ENCODE measurements at places on chromosomes 1 and 21. TPM values are rescaled to one million over a fixed set of nuclear protein-coding genes. Genes with fewer than 3 reads are reported as not detected.

DNA sequence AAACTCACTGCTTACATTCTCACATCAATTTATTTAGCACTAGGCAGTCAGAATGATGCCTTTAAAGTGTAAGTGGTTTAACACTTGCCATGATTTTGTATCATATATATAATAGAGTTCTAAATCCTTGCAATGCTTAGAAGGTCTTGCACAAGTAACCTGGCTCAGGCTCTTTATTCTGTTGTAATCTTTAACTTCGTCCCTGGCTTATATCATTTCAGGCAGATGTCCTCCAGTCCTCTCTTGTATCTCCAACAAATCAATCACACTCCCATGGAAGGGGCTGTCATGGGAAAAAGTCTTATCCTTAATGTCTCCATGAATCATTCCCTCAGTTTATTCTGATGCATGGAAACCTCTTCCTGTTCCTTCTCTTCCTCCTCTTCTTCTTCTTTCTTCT, 841.6 kb upstream of the B3GALT2 start:
- no peak for DNase-seq
- H3K27me3 ChIP-seq: no peaks in the 10 kb centered on the region
- no peak overlapping the region for H3K4me3 ChIP-seq
- H3K4me1 ChIP-seq: no peaks in the 10 kb centered on the region
- no peaks in the 10 kb centered on the region for H3K36me3 ChIP-seq

- H3K4me1 ChIP-seq: no peaks in the 10 kb centered on the region
- H3K27ac ChIP-seq: no peak overlapping the region
- no peak overlapping the region for H3K4me3 ChIP-seq
- no peaks in the 10 kb centered on the region for H3K36me3 ChIP-seq
Observed at GRCh38 chr21:45264912-45265515, 22.7 kb downstream of the POFUT2 start.

DNA sequence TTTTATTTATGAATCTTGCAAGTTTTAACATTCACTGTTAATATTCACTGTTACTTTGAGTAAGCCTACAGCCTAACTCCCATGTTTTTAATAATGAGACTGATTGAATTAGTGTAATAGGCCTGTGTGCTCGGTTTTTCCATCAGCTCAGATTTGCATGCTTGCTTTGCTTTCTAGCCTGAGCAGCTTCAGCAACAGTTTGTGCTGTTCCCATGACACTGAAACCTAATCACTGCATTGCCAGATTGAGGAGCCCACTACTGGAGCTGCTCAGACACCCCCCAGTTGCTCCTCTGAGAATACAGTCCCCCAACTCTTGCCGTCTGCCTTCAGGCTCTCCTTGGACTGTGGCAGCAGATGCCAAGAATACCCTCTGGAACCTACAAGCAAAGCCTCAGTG, 695.4 kb downstream of the BRINP3 start:
- H3K36me3 ChIP-seq: no peaks in the 10 kb centered on the region
- no peak overlapping the region for H3K27ac ChIP-seq
- H3K27me3 ChIP-seq: no peaks in the 10 kb centered on the region
- H3K4me3 ChIP-seq: no peak overlapping the region
- no peaks in the 10 kb centered on the region for H3K4me1 ChIP-seq

DNA sequence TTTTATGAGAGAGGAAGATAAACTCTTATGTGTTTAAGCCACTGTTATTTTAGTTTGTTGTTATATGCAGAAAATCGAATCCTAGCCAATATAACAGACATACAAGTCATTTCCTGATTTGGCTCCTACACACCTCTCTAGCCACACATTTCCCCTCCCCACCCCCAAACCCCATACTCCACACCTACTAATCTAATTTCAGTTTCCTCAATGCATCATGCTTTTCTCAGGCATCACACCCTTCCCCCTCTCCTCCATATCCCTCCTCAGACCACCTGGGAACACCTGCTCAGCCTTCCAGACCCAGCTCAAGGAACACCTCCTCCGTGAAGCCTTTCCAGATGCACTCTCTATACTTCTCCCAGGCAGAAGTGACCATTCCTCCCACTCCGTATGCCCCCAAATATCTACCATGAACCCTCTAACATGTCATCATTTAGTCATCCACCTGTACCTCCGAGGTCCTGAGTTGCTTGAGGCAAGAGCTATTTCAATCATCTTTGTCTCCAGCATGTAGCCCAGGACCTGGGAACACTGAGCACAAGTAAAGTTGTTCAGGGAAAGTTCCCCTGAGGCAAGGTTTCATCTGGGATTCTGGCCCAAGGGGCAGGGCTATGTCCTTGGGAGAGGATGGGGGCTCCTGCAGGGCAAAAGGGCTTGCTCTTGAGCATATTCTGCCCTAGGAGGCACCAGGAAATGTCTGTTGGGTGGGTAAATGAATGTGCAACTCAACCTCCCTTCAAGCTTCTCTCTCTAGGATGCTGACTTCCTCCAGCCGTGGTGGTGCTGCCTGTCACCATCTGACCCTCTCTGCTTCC, 126.8 kb downstream of the HIVEP3 start:
- H3K4me3 ChIP-seq: no peak overlapping the region
- H3K27ac ChIP-seq: no peak overlapping the region
- no peak for DNase-seq
- no peaks in the 10 kb centered on the region for H3K27me3 ChIP-seq
- H3K4me1 ChIP-seq: peaks cover 19% of the 10 kb centered on the region

- H3K36me3 ChIP-seq: no peaks in the 10 kb centered on the region
- H3K27ac ChIP-seq: no peak overlapping the region
- no peak for DNase-seq
- peaks cover 5% of the 10 kb centered on the region for H3K4me1 ChIP-seq
- H3K27me3 ChIP-seq: no peaks in the 10 kb centered on the region
Observed at GRCh38 chr1:169321539-169321938, 46.1 kb downstream of the NME7 start.

DNA sequence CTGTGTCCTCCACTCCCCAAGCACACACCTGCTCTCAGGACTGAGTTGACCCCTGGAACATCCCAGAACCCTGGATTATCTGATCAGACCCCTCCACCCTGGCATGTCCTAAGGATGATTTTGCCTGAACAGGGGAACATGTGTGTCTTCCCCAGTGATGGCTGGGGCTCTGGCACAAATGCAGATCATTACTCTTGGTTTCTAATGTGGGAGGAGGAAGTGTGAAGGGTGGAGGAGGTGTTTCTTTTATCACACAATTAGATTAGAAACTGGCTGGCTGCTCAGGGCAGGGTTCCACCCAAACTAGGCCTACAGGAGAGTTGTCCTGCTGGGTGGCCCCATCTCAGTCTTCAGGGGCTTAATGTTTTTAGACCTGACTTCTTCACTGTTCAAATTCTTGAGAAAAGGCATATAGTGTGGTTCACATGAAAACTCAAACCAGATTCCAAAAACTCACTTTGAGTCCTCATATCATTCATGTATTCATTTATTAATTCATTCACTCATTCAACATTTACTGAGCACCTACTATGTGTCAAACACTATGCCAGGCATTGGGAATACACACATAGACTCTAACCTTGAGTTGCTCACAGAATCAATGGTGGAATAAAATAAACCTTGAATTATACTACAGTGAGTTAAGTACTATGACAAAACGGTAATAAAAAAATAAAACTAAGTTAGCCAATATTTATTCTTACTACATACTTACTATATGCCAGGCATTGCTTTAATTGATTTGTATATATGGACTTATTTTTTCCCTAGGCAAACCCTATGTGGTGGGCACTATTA, 221.8 kb upstream of the JUN start:
- no peaks in the 10 kb centered on the region for H3K27me3 ChIP-seq
- H3K4me3 ChIP-seq: no peak overlapping the region
- DNase-seq: peak; percentile 32
- peaks cover 53% of the 10 kb centered on the region for H3K4me1 ChIP-seq
- no peaks in the 10 kb centered on the region for H3K36me3 ChIP-seq

DNA sequence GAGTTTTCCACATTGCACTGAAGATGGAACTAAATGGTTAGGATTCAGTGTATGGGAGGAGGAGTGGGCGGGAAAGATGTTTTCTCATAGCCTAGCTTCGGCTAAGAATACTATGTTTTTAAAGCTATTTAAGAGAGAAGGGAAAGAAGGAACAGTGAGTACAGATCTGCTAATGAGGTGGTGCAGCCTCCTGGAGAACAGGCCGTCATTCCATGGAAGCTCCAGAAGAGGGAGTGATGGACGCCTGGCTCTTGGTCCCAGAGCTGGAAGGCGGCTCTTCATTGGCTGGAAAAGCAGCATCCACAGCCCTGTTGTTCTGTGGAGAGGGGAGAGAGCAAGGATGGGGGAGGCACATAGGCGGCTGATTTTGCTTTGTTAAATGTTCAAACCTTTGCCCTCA, 6.9 kb downstream of the CAMK1G start:
- H3K27me3 ChIP-seq: peaks cover 11% of the 10 kb centered on the region
- no peaks in the 10 kb centered on the region for H3K4me1 ChIP-seq
- no peak overlapping the region for H3K4me3 ChIP-seq

DNA sequence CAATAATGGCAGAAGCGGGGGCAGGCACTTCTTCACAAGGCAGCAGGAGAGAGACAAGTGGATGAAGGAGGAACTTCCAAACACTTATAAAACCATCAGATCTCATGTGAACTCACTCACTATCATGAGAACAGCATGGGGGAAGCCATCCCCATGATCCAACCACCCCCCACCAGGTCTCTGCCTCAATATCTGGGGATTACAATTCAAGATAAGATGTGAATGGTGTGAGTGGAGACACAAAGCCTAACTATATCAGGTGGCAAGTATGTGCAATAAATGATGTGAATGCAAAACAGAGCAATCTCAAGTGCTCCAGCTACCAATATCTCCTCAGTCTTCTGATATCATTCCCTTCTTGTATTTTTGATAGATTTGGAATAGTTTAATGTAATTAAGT, 12.4 kb downstream of the CFHR2 start:
- DNase-seq: no peak
- no peaks in the 10 kb centered on the region for H3K36me3 ChIP-seq
- no peak overlapping the region for H3K27ac ChIP-seq
- no peak overlapping the region for H3K4me3 ChIP-seq
- no peaks in the 10 kb centered on the region for H3K4me1 ChIP-seq
- no peaks in the 10 kb centered on the region for H3K27me3 ChIP-seq

- H3K27me3 ChIP-seq: peaks cover 3% of the 10 kb centered on the region
- DNase-seq: no peak
- H3K4me3 ChIP-seq: no peak overlapping the region
- H3K4me1 ChIP-seq: no peaks in the 10 kb centered on the region
Observed at GRCh38 chr21:35601211-35601610, 459.1 kb downstream of the SETD4 start.

GRCh38 chr1:200279810-200280411, 129.9 kb downstream of the ZNF281 start:
- H3K27me3 ChIP-seq: no peaks in the 10 kb centered on the region
- no peak overlapping the region for H3K4me3 ChIP-seq
- peak; percentile 42 for DNase-seq
- no peaks in the 10 kb centered on the region for H3K36me3 ChIP-seq

DNA sequence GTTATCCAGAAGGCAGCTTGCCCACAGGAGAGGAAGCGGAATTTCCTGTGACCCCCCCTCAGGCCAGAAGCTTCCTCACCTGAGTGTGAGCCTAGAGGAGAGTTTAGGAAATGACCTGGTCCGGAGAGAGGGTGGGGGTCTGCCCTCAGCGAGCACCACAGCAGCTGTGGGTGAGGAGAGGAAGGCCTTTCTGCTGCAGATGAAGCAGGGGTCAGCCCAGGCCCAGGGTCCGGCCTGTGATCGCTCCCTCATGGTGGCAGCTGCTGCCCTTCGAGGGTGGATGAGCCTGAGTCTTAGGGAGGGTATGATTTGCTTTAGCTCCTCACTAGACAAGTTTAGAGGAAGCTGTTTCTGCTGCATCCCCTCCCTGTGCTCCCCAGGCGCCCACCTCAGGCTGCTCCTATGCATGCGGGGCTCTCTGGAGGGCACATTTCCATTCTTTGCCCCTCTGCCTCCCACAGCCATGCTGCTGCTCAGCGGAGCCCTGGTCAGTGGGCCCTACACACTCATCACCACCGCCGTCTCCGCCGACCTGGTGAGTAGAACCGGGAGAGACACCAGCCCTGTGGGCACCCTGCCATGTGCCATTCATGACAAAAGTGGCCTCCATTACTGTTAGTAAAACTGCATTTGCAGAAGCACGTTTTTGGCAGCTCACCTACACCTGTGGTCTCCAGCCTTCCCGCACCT, 53.0 kb downstream of the SLC37A1 start:
- no peak overlapping the region for H3K4me3 ChIP-seq
- no peak for DNase-seq
- H3K27ac ChIP-seq: no peak overlapping the region
- no peaks in the 10 kb centered on the region for H3K36me3 ChIP-seq
- peaks cover 3% of the 10 kb centered on the region for H3K4me1 ChIP-seq
- H3K27me3 ChIP-seq: no peaks in the 10 kb centered on the region

GRCh38 chr1:47699492-47700235, 261.8 kb downstream of the FOXD2 start:
- no peaks in the 10 kb centered on the region for H3K36me3 ChIP-seq
- H3K27me3 ChIP-seq: no peaks in the 10 kb centered on the region
- no peak overlapping the region for H3K27ac ChIP-seq
- H3K4me1 ChIP-seq: no peaks in the 10 kb centered on the region
- H3K4me3 ChIP-seq: no peak overlapping the region
- no peak for DNase-seq

GRCh38 chr1:111818081-111818480, 62.4 kb downstream of the DDX20 start:
- H3K27me3 ChIP-seq: peaks cover 2% of the 10 kb centered on the region
- H3K27ac ChIP-seq: no peak overlapping the region
- no peak overlapping the region for H3K4me3 ChIP-seq
- H3K4me1 ChIP-seq: no peaks in the 10 kb centered on the region

GRCh38 chr1:1833456-1833855, 55.2 kb upstream of the NADK start:
- H3K27me3 ChIP-seq: no peaks in the 10 kb centered on the region
- H3K4me3 ChIP-seq: no peak overlapping the region
- peaks cover 4% of the 10 kb centered on the region for H3K36me3 ChIP-seq
- H3K4me1 ChIP-seq: peaks cover 49% of the 10 kb centered on the region

DNA sequence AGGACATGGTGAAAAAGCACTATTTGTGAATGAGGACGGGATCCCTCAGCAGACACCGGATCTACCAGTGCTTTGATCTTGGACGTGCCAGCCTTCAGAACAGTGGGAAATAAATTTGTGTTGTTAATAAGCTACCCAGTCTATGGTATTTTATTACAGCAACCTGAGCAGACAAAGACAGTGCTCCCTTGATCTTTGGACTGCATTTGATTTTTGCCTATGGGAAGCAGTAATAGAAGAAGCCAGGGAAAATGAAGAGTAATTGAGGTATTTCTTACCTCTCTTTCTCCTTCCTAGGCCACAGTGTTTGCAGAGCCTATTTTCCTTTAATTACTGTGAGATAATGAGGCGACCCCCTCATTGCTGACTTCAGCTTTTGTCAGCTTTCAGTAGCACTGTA, 87.9 kb downstream of the PDE4B start:
- H3K4me3 ChIP-seq: no peak overlapping the region
- no peak for DNase-seq
- no peaks in the 10 kb centered on the region for H3K27me3 ChIP-seq
- no peaks in the 10 kb centered on the region for H3K36me3 ChIP-seq
- H3K4me1 ChIP-seq: no peaks in the 10 kb centered on the region

ATP1A4 gene
- not detected for total RNA-seq

GSTM1 gene
- 30.5 TPM for total RNA-seq

ALDH4A1 gene
- 3.4 TPM for total RNA-seq

ZNF669 gene
- total RNA-seq: 20.8 TPM

RER1 gene
- total RNA-seq: 117 TPM

NDUFV3 gene
- 29.7 TPM for total RNA-seq

GOLT1A gene
- total RNA-seq: not detected
